ENCODE measurements at places on chromosomes 2 and 18. TPM values are rescaled to one million over a fixed set of nuclear protein-coding genes. Genes with fewer than 3 reads are reported as not detected.
A peak's percentile ranks its signal among the peaks of the same experiment; 100 is the strongest.

DNA sequence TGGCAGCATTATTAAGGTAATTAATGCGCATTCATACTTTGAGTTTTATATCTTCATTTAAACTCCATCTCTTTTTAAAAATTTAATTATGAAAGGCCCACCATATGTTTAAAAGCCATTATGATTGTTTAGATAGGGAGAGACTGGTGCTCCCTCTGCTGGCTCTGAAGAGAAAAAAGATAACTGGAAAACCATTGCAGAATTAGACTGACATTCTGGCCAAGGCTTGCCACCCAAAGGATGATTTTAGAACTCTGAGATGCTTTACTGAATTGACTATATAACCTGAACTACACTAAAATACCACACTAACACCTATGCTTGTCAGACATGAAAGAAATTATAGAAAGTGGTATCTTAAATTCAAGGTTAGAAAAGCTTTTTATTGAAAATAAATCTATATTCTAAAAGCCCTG, 127.6 kb upstream of the SPOPL start:
- DNase-seq: no peak

GRCh38 chr2:37653805-37654378, 17.6 kb downstream of the CDC42EP3 start:
- DNase-seq: no peak

RASGRP3 gene
- polyA plus RNA-seq: 1.7 TPM

CDK5R2 gene
- not detected for polyA plus RNA-seq

PROKR1 gene
- polyA plus RNA-seq: not detected

DNA sequence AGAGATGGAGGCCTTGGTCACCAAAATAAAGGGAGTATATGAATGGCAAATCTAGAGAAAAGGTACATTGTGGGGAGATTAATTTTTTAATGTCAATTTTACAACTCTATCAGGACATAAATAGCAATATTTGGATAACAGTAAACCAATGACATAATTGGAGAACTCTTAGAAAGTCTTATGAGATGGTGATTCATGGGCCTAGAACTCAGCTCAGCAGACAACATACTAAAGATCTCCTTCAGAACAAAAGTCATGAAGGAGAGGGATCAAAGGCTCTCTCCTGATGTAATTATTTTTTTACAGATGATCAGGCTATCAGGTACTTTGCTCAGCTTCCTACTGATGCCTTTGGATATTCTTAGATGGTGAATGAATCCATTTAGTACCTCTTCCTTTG, 90.0 kb downstream of the CRACDL start:
- no peak for DNase-seq

DOK6 gene
- 0.55 TPM for polyA plus RNA-seq

DNA sequence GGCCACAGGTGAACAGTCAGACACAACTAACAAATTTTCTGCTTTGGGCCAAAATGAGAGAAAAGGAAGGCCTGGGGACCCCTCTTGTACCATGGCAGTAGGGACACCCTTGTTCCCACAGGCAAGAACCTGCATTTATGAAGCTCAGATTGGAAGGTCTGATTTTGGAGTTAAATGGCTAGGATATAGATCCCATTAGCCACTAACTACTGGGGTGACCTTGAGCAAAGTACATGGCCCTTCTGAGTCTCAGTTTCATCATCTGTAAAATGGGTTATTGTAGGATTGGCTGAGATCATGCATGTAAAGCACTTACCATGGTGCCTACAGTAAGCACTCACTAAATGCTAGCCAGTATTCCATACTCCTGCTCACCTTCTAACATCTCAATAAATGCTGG, 101.6 kb upstream of the DAPL1 start:
- no peak for DNase-seq

DNA sequence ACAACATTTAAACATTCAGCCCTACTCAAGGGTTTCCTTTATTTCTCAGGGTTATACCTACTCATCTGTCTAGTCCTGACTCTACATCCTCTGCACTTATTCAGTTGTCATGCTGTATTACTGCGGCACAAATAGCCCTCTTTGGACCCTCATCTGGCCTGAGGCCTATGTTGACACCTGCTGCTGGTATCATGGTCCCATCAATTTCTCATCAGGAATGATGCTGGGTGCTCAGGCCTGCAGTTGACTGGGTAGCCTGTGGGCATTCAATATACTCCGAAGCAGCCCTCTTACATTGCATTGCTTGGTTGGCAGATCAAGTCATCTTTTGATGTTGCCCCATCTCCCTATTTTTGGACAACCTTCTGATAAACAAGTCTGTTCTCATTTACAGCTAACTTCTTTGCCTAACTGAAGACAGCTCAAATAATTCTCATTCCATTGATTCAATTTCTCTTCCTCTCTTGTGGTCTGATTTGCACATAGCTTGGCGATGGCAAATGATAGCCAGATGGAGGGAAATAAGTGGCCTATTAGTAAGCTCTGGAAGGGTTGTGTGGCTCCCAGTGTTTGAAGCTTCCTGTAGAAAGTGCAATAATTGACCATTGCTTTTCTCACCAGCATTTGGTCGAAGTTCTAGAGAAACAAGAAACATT, 19.1 kb upstream of the MC4R start:
- peak; percentile 25 for DNase-seq

LRATD1 gene
- polyA plus RNA-seq: 0.11 TPM

GRCh38 chr2:1046067-1046466, 95.4 kb downstream of the SNTG2 start:
- no peak for DNase-seq

DNA sequence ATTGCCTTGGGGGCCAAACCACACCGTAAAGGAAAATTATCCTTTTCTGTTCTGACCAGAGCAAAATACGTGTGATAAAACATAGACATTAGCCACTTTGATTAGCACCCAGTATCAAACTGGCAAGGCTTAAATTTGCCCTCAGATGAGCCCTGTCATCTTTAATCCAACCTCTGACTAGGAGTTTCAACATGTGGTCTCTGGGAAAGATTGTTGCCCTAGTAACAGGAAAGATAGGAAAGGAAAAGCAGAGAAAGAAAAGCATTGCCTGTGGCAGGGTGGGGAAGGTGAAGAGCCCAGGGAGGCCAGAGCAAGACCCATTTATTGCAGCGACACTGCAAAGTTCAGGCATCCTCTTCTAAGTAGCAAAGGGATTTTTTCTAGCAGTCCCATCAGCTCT, 181.5 kb upstream of the SCN7A start:
- no peak for DNase-seq

GRCh38 chr2:53202063-53202462, 565.5 kb upstream of the CHAC2 start:
- peak; percentile 9 for DNase-seq

UGT1A5 gene
- not detected for polyA plus RNA-seq

DNA sequence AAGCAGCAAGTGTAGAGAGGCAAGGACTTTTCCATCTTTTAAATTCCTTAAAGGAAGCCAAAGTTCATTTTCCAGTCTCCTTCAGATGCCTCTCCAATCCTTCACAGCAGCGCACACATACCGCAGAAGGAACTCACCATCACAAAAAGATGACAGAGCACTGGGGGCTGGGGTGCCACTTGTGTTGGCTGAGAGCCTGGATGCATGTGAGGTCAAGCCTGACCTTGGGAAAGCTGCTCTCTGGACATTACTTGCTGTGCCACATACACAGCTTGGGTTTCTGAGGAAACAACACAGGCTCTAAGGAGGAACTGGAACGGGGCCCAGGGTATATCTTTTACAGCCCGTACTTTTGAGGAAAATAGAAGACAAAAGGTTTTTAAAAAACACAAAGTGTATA, 364.3 kb upstream of the MEX3C start:
- DNase-seq: no peak

GALNT3 gene
- polyA plus RNA-seq: 2.4 TPM

GRCh38 chr18:79873449-79874110, 75.8 kb downstream of the KCNG2 start:
- no peak for DNase-seq

DNA sequence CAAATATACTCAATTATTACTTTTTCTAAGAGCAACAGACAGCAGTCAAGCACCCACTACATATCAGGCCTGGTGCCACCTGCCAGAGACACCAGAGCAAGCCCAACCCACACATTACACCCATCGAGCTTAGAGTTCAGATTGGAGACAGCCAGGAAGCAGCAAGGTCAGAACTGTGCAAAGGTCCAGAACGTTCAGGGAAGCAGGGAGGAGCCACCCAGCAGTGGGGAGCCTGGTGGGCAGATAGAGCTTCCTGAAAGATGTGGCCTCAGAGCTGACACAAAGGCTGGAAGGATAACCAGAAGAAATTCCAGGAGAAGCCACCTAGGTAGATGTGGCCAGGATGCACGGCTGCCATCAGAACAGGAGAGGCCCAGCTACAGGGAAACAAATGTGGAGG, 440.5 kb upstream of the ID2 start:
- no peak for DNase-seq

GRCh38 chr2:155418753-155419152, 720.3 kb downstream of the KCNJ3 start:
- no peak for DNase-seq

GRCh38 chr2:100182494-100183361, 40.3 kb upstream of the AFF3 start:
- peak; percentile 71 for DNase-seq

- DNase-seq: no peak
Observed at GRCh38 chr2:64085936-64086335, 58.3 kb downstream of the PELI1 start.

DNA sequence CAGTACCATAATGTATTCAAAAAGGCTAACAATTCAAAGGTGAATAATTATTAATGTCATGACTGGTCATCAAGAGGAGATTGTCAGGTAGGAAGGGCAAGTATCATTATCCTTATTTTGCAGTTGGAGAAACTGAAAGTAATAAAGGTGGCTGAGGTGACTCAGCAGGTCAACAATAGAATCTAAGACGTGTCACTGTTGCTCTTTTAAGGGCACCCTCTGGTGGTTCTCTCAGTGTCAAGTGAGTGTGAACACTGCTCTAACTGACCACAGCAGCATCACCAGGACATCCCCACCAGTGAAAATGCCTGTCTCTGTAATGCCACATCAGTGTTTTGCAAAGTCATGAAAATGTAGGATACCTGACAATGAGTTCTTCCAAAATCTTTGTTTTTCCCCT, 69.7 kb downstream of the DCC start:
- no peak for DNase-seq

IL37 gene
- not detected for polyA plus RNA-seq

DNA sequence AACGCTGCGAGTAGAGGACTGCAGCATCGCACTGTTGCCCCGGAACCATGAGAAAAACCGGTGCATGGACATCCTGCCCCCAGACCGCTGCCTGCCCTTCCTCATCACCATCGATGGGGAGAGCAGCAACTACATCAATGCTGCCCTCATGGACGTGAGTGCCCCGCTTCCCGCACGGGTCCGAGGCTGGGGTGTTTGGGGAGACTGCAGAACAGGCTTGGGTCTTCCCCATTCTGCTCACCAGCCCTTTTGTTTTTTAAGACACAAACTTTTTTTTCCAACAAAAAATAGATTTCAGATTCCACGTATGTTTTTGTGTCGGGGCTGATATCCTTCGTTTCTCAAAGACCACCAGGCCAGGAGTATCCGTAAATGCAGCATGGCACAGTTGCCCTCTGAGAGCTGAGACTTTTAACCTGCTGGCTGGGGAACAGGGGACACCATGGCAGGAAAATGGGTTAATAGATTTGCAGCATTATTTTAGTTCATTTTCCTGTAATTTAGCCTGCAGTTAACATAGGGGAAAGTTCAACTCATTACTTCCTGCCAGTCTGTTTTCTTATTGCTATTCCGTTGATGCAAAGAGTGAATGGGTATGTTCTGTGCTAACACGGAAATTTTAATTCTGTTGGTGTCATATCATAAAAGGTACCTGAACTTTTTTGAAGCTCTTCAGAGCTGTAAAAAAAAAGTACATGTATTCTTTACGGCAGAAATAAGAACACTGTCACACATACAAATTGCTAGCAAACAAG, 229.9 kb upstream of the RAB12 start:
- no peak for DNase-seq

DNA sequence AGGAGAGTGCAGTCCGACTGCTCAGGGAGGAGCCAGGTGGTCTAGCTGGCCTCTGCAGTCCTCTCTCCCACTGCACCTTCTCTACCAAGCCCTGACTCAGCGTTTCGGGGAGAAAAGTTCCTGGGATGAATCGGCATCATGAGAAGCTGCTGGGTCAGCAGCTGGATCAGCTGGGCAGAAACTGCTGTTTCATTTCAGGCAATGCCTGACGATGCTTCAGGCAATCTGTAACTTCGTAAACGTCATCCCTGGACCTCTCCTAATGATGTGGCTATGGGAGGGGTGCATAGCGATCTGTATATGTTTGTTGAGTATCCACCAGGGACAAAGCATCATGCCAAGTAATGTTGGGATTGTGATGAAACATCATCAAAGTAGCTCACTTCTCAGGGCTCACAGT, 20.7 kb downstream of the LIPG start:
- DNase-seq: no peak

DNA sequence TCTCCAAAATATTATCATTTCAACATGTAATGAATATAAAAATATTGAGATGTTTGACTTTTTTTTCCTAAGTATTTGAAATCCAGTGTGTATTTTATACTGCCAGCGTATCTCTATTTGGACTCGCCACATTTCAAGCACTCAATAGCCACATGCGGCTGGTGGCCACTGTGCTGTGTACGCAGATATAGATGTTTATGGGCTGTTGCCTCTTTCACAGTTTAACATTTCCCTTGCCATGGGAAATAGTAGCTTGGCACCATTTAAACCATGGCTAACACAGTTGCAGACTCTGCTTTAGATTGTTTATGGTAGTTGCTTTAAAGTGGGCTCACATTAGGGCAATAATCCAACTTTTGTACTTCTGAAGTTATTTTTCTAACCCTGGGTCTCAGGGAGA, 136.6 kb upstream of the ITGB6 start:
- DNase-seq: no peak

C2orf80 gene
- not detected for polyA plus RNA-seq

- no peak for DNase-seq
Observed at GRCh38 chr18:7857562-7857961, 290.4 kb downstream of the PTPRM start.

GRCh38 chr18:75064513-75064905, 144.4 kb downstream of the PTGR3 start:
- DNase-seq: no peak

- DNase-seq: no peak
Observed at GRCh38 chr2:207385903-207386302, 143.9 kb upstream of the CREB1 start.

NEU2 gene
- polyA plus RNA-seq: not detected

DNA sequence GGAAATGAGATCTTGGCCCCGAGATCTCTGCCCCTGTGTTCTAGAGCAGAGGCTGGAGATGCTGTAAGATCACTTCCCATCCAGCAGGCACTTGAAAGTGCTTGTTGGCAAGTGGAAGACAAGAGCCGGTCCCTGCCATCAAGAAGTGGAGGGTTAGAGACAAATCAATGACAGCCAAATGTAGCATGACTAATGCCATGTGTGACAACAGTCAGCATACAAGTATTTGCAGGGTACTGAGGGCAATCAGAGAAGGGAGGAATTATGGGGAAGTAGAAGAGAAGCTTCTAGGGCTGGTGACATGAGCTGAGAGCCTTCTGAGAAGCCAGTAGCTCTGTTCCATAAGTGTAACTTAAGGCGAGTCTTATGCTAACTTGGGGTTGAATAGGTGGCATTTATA, 58.6 kb downstream of the TMEM17 start:
- no peak for DNase-seq

POTEC gene
- polyA plus RNA-seq: not detected

TWIST2 gene
- polyA plus RNA-seq: 127 TPM
